Stimulated activated CD8-positive, alpha-beta memory T cell treated with anti-CD3 and anti-CD28 coated beads, Interleukin-15, amount 100 ng/mL, for 4 hours (primary cell): ENCODE measurements at places on chromosomes 1 and 21.

- no peak for DNase-seq
These were observed 42.6 kb upstream of the CD101 start for GRCh38 chr1:116958977-116959376.

GRCh38 chr1:69914976-69915765 is 290.2 kb downstream of the LRRC40 start:
- no peak for DNase-seq

GRCh38 chr1:109137958-109138357 is 24.0 kb downstream of the ELAPOR1 start:
- no peak for DNase-seq

DNA sequence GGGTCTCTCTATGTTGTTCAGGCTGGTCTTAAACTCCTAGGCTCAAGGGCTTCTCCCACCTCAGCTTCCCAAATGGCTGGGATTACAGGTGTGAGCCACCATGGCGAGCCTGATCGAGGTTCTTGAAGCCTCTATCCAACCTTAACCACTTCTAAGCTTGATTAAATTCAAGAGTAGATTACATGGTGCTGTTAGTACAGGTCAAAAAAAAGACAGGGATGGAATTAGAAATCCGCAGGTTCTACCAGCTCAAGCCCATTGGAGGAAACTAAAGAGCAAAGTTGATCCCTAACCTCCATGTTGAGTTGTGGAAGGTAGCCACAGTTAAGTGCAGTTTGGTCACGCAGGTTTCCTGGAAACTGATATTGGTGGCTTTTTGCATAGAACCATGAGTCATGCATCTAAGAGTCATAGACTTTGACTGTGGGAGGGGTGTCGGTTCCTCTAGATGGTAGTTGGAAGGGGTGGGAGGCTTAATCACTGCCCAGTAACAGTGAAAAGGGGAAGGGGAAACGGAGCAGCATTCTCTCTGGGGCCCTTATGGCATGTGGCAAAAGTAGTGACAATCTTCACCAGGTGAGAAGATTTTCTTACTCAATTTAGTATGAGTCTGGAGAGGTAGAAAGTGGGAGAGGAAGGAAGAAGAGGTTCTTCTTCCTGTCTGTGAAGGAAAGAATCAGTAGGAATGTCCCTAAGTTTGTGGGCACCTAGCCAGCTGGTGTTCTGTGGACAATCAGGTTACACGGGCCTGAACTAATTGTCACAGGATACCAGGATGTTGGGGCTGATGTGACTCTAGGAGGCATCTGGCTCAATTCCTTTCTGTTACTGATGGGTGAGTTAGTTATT is 7.0 kb downstream of the CD53 start:
- DNase-seq = peak; percentile 18

DNA sequence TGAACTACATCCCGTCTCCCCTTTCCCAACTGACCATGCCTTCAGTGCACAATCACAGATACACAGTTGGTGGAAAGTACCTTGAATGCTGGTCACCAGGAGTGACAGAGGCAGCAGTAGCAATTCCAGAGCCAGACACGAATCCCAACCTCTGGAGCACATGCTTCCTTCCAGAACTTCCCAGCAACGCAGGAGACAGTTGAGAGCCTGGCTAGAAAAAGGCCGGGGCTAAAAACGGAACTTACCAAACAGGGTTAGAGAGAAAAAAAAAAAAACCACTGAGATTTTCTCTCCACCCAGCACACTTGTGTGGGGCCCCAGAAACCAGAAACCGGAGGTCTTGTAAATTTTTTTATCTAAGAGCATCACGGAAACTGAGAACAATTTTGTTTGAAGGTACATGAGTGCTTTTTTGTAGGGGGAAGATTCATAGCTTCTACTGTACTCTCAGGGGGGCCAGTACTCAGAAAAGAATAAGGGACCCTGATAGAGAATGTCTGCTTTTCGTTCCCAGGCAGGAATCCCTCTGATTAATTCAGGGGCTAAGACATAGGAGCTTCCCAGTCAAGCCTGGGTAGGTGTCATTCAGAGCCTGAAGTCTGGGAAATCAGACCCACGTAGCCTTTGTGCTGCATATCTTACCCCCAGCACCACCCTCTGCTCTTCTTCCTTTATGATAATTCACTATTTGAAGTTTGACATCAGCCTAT is at the start of gene CD48:
CD48 (minus strand) TSS at position 221 of the 710 bp plus-strand sequence; CDS start at position 162, 59 bp downstream.
- DNase-seq = no peak

DNA sequence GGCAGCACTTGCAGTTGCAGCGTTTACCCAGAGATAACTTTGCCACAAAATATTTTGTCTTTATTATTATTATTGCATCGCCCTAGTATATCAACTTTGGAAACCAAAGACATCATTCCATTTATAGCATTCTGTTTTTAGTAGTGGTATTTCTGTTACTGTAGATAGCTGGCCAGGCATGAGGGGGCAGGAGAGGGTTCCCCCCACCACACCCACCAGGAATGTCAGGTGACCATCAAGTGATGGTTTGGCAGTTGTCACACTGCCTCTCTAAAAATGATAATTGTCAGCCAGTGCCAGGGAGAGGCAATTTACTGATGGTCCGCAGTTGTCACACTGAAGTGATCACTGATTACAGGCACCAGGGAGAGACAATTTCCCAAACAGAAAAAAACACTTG is 135.6 kb downstream of the TSEN15 start:
- no peak for DNase-seq

DNA sequence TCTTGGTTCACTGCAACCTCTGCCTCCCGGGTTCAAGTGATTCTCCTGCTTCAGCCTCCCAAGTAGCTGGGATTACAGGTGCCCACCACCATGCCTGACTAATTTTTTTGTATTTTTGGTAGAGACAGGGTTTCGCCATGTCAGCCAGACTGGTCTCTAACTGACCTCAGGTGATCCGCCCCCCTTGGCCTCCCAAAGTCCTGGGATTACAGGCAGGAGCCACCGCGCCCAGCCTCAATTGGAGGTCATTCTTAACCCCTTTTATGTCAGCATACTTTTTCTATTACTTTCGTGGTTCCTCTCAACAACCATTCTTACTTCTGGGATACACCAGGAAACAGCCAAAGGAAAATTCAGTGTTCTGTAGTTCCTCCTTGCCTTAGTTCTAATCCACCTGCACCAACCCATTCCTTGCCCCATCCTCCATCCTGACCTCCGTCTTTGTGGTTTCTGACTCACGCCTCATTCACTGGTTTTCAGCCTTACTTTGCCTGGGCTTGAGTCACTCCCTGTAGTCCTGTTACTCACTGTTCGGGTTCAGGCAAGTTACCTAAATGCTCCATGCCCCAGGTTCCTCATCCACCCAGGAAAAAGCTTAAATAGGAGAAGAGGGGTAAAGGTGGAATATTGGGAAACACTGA is 12.9 kb upstream of the BCL10 start:
- no peak for DNase-seq

- no peak for DNase-seq
These were observed 67.9 kb downstream of the CYYR1 start for GRCh38 chr21:26505211-26505610.

- no peak for DNase-seq
These were observed 39.8 kb downstream of the OLIG1 start for GRCh38 chr21:33109574-33110339.
